ENCODE measurements at places on chromosomes 1 and 21.

- no peak for DNase-seq
Observed at GRCh38 chr21:43211760-43212115, 42.9 kb downstream of the CRYAA start.

DNA sequence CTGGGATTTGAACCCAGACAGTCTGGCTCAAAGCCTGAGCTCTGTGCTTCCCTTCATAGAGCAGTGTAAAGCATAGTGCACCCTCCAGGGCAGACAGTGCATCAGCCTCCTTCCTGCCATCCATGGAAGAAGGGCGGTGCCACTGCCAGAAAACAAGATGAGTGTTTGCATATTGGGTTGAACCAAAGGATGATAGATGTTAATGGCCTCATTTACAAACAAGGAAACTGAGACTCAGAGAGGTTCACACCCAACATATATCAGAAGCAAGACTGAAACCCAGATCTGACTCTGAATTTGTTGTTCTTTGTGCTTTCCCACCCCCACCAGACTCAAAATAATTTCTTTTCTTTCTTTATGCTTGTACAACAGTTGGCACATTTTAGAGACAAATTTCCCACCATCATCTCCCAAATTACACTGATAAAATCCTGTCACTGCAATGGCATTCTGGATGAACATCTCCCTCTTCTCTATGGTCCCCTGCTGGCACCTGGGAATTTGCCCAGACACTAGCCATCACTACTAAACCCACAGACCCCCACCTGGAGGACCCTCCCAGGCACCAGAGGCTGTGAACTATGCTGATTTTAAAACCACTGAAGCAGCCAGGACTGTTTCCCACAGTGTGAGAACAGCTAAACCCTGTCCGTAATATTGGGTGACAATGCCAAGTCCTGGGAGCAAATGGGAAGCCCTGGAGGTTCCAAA, 45.4 kb upstream of the MPZL1 start:
- no peak for DNase-seq

- no peak for DNase-seq
Observed at GRCh38 chr1:58844176-58844575, 60.3 kb upstream of the JUN start.

GRCh38 chr1:119603695-119604094, 44.4 kb downstream of the ZNF697 start:
- no peak for DNase-seq

DNA sequence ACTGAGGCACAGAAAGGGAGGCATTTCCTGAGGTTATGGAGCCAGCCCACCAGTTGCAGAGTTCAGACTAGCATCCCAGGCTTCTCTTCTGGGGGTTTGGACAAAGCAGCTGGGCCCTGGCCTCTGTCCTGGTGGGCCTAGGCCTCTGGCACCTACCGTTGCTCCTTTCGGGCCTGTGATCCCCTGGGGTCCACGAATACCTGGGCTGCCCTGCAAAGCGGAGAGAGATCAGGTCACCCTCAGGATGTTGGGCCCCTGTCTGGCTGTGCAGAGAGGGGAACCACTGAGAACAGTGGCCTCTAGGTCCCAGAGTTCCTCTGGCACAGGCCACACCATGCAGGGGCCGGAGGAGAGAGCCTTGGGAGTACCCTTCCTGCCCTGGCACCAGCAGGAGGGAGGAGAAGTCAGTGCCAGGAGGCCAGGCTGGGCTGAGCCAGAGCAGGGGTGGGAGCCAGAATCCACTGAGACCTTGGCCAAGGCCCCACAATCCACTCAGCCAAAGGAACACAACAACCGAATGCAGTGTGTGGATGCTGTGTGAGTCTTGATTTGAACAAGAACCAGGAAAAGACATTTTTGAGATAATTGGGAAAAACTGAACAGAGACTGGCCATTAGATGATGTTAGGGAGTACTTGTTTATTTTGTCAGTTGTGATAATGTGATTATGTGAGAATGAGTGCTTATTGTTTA, 8.9 kb downstream of the COL9A2 start:
- no peak for DNase-seq

DNA sequence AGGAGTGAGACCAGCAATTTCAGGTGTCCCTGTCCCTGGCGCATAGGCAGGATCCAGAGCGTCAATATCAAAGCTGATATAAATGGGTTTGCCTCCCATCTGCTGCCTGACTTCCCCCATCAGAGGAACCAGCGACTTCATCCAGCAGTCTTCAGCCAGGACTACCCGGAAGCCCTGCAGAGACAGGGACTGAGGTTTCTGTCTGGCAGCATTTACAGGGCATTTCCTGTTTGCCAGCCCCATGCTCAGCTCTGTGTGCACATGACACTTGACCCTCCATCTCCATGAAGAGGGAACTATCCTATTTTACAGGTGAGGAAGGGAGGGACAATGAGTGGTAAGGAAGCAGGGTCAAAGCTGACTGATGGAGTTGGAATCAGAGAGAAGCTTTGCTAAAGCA, 7.2 kb downstream of the AGMAT start:
- no peak for DNase-seq

DNA sequence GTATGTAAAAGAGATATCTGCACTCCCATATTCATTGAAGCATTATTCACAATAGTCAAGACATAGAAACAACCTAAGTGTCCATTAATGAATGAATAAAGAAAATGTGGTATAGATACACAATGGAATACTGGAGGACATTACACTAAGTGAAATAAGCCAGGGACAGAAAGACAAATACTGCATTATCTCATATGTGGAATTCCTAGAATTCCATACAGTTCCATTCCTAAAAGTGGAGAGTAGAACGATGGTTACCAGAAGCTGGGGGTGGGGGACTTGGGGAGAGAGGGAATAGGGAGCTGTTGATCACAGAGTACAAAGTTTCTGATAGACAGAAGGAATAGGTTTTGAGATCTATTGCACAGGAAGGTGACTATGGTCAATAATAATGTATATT, 7.4 kb downstream of the TMED5 start:
- no peak for DNase-seq

GRCh38 chr21:29250636-29251035, 48.1 kb upstream of the BACH1 start:
- no peak for DNase-seq

- DNase-seq = no peak
Observed at GRCh38 chr21:14482165-14482564, 64.0 kb downstream of the SAMSN1 start.

GRCh38 chr1:51663105-51663504, 46.2 kb downstream of the OSBPL9 start:
- no peak for DNase-seq

GRCh38 chr1:68231627-68232288, 565 bp downstream of the WLS start:
- DNase-seq = peak; percentile 46

DNA sequence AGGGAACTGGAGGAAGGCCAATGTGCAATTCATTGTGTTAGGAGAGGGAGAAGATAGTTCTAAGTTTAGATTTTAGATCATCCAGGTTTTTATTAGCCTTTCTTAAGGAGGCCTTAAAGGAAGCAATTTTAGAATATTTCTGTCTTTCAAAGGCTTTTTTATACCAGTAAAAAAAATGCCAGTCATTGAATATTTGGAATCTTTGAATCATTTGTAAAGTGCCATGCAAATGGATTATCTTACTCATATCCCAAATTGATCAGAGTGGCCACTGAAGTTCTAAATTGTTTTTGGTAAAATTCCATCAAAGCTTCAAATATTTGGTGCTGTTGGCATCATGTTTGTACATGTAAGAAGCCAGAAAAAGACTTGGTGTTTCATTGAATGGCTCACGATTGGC, 244.8 kb downstream of the RPS6KC1 start:
- no peak for DNase-seq

GRCh38 chr1:229710746-229711145, 84.7 kb downstream of the URB2 start:
- DNase-seq = no peak

DNA sequence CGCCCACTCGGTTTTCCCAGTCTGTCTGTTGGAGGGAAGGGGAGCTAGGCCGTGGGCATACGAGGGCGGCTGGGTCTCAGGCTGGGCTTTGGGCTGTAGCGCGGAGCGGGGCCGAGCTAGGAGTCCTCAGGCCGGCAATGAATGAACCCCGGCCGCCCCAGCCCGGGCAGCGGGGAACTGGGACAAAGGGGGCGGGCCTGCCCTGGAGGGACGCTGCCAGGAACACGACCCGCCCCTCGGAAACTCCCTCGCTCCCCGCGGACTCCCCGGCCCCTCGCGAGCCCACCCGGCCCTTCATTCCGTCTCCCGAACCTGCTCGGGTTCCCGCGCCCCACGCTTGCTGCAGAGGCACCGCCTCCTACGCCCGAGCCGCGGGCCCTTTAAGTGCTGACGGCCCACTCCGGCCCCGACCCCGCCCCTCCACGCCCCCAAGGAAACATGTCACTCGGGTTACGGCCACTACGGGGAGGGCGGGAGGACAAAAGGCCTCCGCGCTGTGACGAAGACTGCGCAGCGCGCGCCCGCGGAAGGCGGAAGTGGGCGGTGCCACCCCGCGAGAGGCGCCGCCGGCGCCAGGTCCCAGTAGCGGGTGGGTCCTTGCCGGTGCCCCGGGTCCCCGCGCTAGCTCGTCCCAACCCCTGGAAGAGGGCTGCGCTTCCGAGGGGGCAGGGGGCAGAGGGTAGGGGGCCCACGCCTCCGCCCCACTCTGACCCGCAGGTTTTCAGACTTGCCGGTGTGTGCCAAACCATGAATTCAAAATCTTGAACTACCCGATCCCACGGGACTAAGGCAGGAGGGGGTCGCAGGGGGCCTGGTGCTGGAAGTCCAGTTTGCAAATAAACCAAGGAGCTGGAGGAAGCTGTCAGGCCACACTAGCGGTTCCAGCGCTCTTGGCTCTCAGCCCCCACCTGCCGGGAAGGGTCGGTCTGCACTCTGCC, at the start of gene GALE:
Gene GALE (minus strand): TSS at position 355 of the 938 bp plus-strand sequence. CDS start 1,747 bp downstream, outside the sequence.
- peak; percentile 64 for DNase-seq

DNA sequence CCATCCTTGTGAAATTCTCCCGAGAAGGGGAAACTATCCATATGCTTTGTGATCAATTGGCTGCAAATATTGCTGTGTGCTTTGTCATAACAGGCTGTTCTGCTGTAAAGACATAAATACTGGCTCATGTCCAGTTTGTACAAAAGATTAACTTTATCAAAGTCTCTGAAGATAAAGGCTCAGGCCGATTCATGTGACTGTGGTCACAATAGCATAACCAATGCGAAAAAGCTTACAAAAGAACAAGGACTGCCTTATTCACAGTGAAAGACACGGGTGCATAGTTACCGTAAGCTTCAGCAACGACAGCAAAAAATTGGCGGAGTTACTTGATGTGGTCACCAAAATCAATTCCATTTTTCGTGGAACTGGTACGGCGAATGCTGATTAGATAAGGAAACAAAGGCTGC, 173.6 kb upstream of the CHRM3 start:
- no peak for DNase-seq

All from NCI-H748 treated with DMSO at 0.1 percent for 48 hours (cell line).